ENCODE measurements at places on chromosomes 5 and 9. TPM values are rescaled to one million over a fixed set of nuclear protein-coding genes. Genes with fewer than 3 reads are reported as not detected.

Gene RASEF
- under 0.01 TPM for total RNA-seq

Gene LIX1
- total RNA-seq = not detected

Gene DND1
- not detected for total RNA-seq

Gene SUSD3
- total RNA-seq = not detected

Gene NSA2
- 170 TPM for total RNA-seq

Gene PDCD1LG2
- total RNA-seq = 12.0 TPM

Gene SOHLH1
- not detected for total RNA-seq

Gene SH3PXD2B
- total RNA-seq = 15.9 TPM

Gene TXN
- total RNA-seq = 357 TPM

Gene MEF2C
- total RNA-seq = 18.5 TPM

Gene SPATA31A3
- not detected for total RNA-seq

Gene IL4
- not detected for total RNA-seq

Gene MIGA2
- total RNA-seq = 17.9 TPM

Gene FAM221B
- not detected for total RNA-seq

Gene ADGRV1
- total RNA-seq = 0.15 TPM

Gene ICE1
- 39.7 TPM for total RNA-seq

Gene OR13C4
- not detected for total RNA-seq

Gene KIF3A
- 14.7 TPM for total RNA-seq

Gene SAPCD2
- total RNA-seq = 19.3 TPM

Gene NFIB
- 48.7 TPM for total RNA-seq

Gene EIF4E1B
- not detected for total RNA-seq

Gene SLCO6A1
- not detected for total RNA-seq

Gene FOXD4L5
- not detected for total RNA-seq
